ENCODE measurements at places on chromosomes 7 and 10. TPM values are rescaled to one million over a fixed set of nuclear protein-coding genes. Genes with fewer than 3 reads are reported as not detected.

Gene SRRT
- total RNA-seq, result 247 TPM

Gene LYZL1
- not detected for total RNA-seq

Gene CACNB2
- 0.23 TPM for total RNA-seq

Gene ZNF138
- 10.1 TPM for total RNA-seq

Gene FKBP9
- total RNA-seq, result 1.3 TPM

Gene FAM25A
- not detected for total RNA-seq

Gene PLEKHS1
- not detected for total RNA-seq

Gene LRRD1
- total RNA-seq, result not detected

Gene LHPP
- total RNA-seq, result 19.7 TPM

Gene TMEM176B
- not detected for total RNA-seq

Gene KNDC1
- total RNA-seq, result 0.57 TPM

Gene SNX10
- 56.2 TPM for total RNA-seq

Gene LRGUK
- 0.20 TPM for total RNA-seq

Gene GALNT17
- not detected for total RNA-seq

Gene TEX47
- total RNA-seq, result not detected

Gene NPTX2
- not detected for total RNA-seq

Gene NPC1L1
- not detected for total RNA-seq

Gene LIPJ
- total RNA-seq, result 0.18 TPM

Gene UNCX
- not detected for total RNA-seq

Gene UBTD1
- 0.77 TPM for total RNA-seq

Gene OPALIN
- total RNA-seq, result not detected

Gene METTL2B
- total RNA-seq, result 39.9 TPM

Gene ADARB2
- not detected for total RNA-seq

Gene ZNF804B
- not detected for total RNA-seq

Gene FKBP6
- total RNA-seq, result not detected

Gene AKR1C4
- total RNA-seq, result not detected

Gene SNCG
- not detected for total RNA-seq

Gene TRPV6
- total RNA-seq, result not detected

Gene TFPI2
- total RNA-seq, result not detected

Measured in T-helper 2 cell treated with Interferon-gamma antibody and Interleukin-4, amounts not matched to agents 100 ng/mL and 5 ng/mL, for 36 hours (primary cell).